8988T (cell line): ENCODE measurements at places on chromosomes 1 and 21.

- DNase-seq = no peak
These were observed 18.7 kb downstream of the PRPF38A start for GRCh38 chr1:52423055-52423454.

- DNase-seq = no peak
These were observed 503.9 kb upstream of the USP24 start for GRCh38 chr1:55718758-55719671.

- DNase-seq = no peak
These were observed 13.4 kb downstream of the LAPTM5 start for GRCh38 chr1:30744060-30744756.

DNA sequence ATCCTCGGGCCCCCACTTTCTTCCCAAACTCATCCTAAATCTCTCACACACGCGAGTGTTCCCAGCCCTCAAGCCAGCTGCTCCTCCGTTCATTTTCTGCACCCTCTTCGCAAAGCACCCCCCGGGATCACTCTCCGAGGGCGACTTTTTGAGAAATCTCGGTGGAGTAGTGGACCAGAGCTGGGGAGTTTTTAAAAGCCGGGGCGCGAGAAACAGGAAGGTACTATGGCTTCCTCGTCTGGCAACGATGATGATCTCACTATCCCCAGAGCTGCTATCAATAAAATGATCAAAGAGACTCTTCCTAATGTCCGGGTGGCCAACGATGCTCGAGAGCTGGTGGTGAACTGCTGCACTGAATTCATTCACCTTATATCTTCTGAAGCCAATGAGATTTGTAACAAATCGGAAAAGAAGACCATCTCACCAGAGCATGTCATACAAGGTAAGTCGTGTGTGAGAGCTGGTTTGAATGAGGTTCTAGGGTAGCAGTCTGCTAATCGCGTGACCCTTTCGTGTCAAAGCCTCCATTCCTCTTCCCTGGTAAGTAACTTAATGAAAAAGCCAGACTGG lies 800 bp downstream of the DR1 start:
- DNase-seq = no peak

DNA sequence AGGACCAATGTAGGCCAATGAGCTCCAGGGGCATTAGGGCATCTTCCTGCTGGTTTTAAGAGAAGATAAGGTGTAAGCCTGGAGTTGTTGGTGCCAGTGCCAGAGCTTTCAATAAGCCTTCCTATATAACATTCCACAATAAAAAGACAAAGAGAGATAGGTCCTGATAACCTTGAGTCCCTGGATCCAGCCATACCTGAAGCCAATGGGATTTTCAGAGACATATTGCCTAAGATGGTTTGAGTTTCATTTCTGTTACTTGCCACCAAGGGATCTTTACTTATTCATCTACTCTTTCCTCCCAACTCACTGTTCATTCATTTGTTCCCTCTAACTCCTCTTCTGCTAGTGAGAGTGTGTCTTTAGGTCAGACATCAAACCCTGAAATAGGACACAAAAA lies 68.8 kb upstream of the CAPZB start:
- DNase-seq = no peak

GRCh38 chr1:48771561-48771960 lies 5.1 kb downstream of the BEND5 start:
- DNase-seq = no peak

DNA sequence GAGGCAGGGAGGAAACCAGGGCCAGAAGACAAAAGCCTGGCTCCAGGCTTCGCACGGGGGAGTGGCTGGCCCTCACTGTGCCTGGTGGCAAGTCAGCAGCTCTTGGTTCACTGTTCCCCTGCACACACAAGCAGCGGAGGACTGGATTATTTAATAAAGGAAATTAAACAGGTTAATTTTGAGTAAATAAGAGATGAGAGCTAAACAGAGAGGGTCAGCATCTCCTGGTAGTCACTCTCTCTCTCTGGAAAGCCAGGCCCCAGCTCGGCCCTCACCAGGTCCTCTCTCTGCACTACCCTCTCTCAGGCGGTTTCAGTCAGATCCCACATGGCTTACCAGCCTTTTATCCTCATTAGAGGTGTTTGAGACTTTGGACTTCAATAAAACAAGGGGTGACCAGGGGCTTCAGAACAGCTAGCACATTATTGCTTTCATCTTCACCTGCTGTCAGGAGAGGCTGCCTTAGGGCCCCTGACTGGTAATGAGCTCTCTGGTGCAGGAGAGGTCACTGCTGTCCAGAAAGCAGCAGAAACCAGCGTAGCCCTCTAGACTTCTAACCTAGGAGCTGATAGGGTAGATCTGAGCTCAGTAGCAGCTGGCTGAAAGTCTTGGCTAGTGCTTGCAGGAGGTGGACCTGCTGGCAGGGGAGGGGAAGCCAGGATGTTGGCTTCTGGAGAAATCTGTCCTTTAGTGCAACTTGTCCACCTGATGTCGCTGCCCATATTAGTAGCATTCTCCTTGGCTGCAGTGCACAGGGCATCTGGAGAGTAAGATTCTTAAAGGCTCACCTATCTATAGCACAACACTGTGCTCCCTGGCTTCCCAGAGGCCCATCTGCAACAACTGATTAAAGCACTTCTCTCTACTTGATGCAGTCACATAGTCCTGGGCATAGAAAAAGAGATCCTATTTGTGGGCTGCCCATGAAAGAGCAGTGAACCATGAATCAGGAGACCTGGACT lies 45.9 kb downstream of the SYT6 start:
- no peak for DNase-seq

- DNase-seq = no peak
These were observed 538.3 kb upstream of the PKN2 start for GRCh38 chr1:88145752-88146151.

GRCh38 chr1:55833529-55834091 lies 618.4 kb upstream of the USP24 start:
- no peak for DNase-seq

GRCh38 chr1:36178471-36179219 lies 22.7 kb downstream of the MAP7D1 start:
- DNase-seq = no peak
